ENCODE measurements at places on chromosomes 7 and 10.

GRCh38 chr7:158595068-158595467 is 7.4 kb upstream of the PTPRN2 start:
- no peak for DNase-seq

DNA sequence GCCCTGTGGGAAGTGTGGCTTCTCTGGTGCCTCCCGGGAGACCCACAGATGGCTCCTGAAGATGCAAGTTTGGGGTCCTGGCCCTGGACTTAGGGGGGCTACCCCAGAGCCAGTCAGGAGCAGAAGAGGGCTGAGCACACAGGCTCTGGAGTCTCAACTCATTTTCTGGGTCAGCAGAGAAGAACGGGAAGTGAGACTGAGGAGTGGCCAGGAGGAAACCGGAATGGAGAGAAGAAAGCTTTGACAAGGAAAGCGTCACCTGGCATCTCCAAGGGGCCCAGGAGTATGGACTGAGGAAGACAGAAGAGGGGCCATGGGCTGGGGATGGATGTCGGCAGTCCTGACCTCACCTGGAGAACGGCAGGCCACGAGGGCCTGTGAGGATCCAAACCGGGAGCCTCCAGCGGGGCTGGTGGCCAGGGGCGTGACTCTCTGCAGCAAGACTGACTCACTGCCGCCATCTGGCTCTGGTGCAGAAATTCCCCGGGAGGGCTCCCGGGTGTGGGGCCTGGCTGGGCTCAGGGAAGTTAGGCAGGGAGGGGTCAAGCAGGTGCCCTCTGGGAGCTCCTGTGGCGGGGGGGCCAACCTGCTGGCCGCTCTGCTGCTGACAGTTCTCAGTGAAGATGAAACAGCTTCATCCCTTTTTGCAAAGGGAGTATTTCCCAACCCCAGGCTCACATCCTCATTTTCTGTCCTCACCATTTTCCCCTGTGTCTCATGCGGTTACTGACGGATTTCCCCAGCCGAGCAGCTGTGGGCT is 23.6 kb downstream of the DAGLB start:
- DNase-seq, result no peak

GRCh38 chr7:120862987-120863590 is 5.1 kb upstream of the TSPAN12 start:
- DNase-seq, result no peak

- DNase-seq, result no peak
Observed at GRCh38 chr10:4046030-4046429, 261.0 kb upstream of the KLF6 start.

GRCh38 chr10:89233033-89233432 is 18.5 kb downstream of the LIPA start:
- no peak for DNase-seq

DNA sequence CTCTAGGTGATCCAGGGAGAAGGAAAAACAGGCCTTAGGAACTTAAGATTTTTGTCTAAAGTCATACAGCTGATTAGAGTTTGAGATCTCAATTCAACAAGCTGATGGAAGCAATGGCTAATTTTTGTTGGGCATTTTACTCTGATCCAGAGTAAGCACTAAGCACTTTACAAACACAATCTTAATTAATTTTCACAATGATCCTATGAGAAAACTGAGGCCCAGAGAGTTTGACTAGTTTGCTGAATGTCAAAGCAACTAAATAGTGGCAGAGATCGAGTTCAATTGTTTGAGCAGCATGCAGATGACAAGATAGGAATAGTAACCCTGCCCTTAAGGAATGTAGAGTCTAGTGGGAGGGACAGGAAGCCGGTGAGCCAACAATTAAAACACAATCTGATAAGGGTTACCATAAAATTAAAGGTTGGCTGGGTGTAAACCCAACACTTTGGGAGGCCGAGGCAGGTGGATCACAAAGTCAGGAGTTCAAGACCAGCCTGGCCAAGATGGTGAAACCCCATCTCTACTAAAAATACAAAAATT is 13.5 kb upstream of the RPEL1 start:
- DNase-seq, result no peak

- no peak for DNase-seq
Observed at GRCh38 chr10:46234431-46235060, 52.3 kb upstream of the ANTXRL start.

DNA sequence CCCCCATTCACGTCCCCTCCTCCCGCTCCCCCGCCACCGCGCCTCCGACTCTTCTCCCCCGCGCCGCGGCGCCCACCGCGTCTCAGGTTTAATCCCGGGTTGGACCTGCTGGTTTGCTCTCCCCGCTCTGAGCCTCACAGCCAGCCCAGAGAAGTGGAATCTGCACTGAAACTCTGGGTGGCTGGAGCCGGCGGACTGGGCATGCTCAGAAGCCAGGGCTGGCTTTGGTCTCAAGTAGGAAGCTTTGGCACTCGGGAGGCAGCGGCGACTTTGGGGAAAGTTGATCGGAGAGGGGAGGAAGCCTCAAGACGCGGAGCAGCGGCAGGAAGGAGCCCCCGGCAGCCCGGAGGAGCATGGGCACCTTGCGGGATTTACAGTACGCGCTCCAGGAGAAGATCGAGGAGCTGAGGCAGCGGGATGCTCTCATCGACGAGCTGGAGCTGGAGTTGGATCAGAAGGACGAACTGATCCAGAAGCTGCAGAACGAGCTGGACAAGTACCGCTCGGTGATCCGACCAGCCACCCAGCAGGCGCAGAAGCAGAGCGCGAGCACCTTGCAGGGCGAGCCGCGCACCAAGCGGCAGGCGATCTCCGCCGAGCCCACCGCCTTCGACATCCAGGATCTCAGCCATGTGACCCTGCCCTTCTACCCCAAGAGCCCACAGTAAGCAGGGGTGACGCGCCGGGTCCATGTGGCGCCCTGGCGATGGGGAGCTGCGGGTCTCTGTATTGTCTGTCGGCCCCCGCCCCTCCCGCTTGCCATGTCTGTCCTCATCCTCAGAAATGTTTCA is at the start of gene PRKG1:
PRKG1 (plus strand) TSS at position 250 of the 791 bp plus-strand sequence.
- DNase-seq, result no peak

- no peak for DNase-seq
Observed at GRCh38 chr7:147774461-147774860, 816.1 kb upstream of the C7orf33 start.

DNA sequence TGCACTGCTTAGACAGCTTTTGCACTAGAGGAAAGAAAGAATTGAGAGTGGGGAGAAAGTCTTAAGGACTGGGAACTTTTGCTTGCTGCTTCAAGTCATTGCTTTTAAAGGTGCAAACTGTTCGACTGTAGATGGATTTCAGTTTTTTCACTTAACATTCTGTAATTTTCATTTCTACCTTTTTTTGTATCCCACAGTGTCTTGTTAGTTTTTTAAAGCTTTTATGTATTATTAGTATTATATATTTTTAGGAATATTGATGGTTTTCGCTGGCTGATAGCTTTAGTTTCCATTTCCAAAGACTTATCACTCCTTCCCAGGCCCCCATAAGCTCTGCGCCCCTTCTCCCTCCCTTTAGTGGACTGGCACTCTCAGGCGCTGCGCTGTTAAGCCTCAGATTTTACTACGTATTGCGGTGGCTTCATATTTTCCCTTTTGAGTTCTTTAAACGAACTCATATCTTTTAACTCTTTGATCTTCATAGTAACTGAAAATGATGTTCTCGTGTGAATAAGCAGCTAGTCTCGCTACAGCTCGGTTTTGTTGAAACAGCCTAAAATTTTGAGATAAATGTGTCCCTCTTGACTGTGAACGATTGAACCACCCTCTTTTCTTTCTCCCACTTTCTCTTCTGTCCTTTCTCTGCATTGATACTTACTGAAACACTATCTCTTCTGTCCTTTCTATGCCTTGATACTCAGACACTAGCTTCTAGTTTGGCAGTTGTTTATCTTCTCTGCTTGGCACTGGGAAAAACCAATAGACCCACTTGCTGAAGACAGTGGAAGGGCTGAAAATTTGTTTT is 2.5 kb upstream of the ETV1 start:
- no peak for DNase-seq

DNA sequence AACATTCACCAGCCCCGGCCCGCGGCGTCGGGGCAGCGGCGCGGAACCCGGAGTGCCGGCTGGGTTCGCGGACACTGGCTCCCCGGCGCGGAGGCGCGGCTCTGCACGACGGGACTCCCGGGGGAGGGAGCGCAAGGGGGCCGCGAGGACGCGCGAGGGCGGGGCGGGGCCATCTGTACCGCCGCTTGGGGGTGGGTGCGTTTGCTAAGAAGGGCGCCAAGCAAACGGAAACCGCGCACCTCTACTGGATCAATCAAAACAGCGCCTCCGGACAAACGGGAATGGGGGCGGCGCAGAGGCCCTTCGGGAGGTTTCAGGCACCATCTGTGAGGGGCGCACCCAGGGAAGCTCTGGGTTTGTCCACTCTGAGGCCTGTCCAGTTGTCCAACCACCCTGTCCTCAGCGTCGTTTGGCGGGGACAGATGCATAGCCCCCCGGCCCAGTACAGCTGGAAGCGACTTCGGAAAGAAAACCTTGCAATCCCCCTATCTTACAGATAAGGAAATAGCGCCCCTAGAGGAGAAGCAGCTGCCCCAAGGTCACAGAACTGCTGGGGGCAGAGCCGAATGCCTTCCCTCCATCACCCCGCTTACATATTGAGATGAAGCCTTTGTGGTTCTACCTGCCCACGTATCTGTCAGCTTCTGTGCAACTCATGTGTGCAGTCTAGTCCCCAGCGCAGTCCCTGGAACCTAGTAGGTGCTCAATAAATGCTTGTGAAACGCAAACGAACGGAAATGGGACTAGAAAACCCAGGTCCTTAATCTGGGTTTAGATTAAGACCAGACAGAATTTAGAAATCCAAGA is 10.7 kb upstream of the SLIT1 start:
- DNase-seq, result no peak

DNA sequence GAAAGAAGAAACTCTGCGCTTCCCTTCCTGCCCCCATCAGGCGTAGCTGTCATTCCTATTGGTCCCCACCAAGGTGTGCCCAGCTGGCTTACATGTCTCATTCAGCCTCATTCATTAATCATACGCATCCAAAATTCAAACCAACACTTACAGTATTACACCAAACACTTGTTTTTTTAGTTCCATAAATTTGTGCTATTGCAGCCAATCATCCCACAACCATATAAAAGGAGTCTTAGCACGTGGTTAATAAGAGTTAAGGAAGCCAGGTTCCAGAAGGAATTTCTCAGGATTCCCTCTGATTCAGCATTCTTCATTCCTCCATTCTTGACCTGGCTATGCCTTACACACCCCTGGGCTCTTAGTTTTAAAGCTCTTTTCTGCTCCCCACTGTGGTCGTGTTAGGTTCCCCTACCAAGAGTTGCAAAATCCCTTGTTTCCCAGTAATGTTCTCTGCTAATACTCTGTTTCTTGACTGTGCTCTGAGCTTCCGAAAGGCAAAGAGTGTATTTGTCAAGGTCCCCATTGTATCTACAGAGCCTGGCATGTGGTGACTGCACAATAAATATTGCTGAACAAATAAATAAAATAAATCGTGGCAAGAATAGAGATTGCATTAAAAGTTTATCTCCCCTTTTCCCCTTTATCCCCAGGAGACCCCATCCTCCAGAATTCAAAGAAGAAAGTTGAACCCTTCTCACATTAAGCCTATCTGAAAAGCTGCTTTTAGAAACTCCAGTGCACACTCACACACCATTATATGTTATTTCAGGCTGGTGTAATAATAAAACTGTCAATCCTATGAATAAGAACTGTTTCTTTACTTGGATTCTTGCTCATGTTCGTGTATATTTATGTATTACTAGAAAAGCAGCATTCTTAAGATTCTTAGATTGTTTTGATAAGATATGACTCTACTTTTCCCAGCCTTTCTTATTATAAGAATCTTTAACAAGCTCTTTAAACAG is 514.4 kb downstream of the INHBA start:
- no peak for DNase-seq

GRCh38 chr10:87626422-87626892 is 33.2 kb upstream of the PAPSS2 start:
- no peak for DNase-seq

- DNase-seq, result no peak
Observed at GRCh38 chr7:137882261-137882668, 35.5 kb upstream of the DGKI start.

- no peak for DNase-seq
Observed at GRCh38 chr10:82953909-82954308, 1078.9 kb downstream of the NRG3 start.

- no peak for DNase-seq
Observed at GRCh38 chr10:106360870-106361269, 803.6 kb downstream of the SORCS1 start.

DNA sequence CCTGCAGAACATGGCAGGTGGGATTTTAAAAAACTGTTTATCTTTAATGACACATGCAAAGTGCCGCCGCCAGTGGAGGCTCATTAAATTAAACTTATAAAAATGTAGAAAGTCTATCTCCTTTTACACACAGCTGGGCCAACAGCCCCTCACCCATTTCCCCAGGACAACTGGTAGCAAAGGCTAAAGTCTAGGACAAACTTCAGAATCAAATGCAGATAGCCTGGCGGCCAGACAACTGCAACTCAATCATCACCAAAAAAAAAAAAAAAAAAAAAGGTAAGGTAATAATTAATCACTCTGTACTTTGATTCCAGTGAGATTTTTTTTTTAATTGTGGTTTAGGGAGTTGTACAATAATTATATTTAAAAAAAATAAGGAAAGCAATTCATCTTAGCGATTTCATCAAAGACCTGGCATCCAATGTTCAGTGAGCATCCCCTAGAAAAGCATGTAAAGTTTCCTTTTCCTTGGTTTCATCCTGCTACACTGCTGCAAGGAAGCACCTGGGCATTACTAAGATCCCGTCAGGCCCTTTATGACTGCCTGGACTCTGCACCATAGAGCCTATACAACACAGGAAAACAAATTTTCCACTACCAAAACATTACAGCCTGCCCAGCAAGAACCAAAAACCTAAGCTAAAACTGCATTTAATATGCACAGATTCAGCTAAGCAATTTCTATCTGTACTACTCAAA is 98.5 kb downstream of the GRB10 start:
- DNase-seq, result no peak

DNA sequence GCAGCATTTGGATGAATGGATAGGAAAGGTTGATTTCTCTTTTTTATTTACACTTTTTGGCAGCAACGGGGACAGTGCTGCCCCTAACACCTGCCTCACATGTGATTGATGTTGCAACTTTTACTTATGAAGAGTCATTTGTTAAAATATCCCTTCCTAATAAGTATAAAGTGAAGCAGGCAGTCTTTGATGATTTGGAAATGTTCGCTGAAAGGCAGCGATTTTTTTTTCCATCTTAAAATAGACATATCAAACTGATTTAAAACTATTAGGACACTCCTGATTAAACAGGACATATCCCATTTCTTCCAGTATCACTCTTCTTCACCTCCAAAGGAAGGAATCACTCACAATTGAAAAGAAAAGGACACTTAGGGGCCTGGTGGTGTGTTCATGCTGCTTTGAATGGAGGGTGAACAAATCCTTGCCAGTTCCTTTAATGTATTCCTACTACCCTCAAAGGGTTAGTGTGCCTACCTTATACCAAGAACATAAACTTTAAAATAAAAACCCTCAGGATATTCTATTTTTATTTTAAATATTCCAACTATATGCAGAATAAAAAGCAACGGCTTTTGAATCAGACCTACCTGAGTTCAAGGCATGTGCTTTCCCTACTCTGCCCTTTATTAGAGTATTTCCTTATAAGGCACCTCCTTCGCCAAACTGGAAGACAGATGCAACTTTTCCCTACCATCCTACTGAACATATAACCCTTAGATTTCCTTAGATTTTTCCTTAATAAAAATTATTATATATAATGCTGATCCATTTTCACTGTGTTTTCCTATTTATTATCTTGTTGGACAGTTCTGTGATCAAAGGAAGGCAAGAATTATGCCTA is 1.1 kb downstream of the ADK start:
- DNase-seq, result no peak

GRCh38 chr10:24035761-24036160 is 173.2 kb upstream of the KIAA1217 start:
- DNase-seq, result no peak

- no peak for DNase-seq
Observed at GRCh38 chr10:72016608-72017300, 52.6 kb downstream of the CHST3 start.

- no peak for DNase-seq
Observed at GRCh38 chr7:11181590-11181989, 207.9 kb downstream of the PHF14 start.

Measured in cerebellar nuclear complex (tissue), 1 donor.